ENCODE measurements at places on chromosomes 11 and 22.

DNA sequence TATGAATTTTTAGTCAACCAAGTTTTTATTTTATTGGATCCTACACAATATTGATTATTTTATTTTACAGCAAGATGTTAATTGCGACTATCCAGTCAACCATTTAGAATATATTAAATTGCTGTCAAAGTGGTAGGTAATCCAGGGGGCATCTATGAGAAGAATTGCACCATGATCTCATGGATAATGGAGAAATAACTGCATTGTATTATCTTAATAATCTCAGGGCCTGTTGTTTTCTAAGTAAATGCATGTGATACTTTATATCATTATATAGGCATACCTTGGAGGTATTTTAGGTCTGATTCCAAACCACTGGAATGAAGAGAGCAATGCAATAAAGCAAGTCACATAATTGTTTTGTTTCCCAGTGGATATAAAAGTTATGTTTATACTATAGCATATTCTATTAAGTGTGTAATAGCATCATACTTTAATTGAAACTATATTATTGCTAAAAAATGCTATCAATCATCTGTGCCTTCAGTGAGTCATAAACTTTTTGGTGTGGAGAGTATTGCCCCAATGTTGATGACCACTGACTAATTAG is 595.4 kb upstream of the CHORDC1 start:
- DNase-seq: no peak

- no peak for DNase-seq
Measured at GRCh38 chr11:7514099-7514591, 346 bp downstream of the PPFIBP2 start.

DNA sequence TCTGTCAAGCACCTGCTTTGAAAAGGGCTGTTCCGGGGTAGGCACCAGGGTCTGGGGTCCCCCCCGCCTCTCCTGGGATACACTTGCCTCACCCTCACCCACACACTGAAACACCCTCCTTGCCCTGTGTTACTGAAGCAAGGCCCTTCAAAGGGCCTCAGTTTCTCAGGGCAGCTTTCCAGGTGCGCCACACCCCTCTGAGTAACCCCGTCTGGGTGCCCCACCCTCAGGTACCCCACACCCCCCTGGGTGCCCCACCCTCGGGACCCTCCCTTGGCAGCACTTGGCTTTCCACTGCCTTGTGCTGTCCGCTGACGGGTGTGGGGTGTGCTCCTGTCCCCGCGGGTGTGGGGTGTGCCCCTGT is 413.6 kb downstream of the TBC1D22A start:
- no peak for DNase-seq

- no peak for DNase-seq
Measured at GRCh38 chr11:8069771-8070170, 11.2 kb upstream of the TUB start.

GRCh38 chr11:61028135-61028729 is 56.8 kb downstream of the CD6 start:
- DNase-seq: no peak

- DNase-seq: no peak
Measured at GRCh38 chr11:10856689-10857458, 979 bp downstream of the ZBED5 start.

- DNase-seq: no peak
Measured at GRCh38 chr22:23696326-23696851, 5.6 kb downstream of the RGL4 start.

- no peak for DNase-seq
Measured at GRCh38 chr11:85737738-85738137, 51.7 kb upstream of the CCDC89 start.

GRCh38 chr11:71485063-71485399 is 32.0 kb downstream of the NADSYN1 start:
- DNase-seq: no peak

GRCh38 chr22:17435375-17435774 is 66.1 kb downstream of the CECR2 start:
- no peak for DNase-seq

DNA sequence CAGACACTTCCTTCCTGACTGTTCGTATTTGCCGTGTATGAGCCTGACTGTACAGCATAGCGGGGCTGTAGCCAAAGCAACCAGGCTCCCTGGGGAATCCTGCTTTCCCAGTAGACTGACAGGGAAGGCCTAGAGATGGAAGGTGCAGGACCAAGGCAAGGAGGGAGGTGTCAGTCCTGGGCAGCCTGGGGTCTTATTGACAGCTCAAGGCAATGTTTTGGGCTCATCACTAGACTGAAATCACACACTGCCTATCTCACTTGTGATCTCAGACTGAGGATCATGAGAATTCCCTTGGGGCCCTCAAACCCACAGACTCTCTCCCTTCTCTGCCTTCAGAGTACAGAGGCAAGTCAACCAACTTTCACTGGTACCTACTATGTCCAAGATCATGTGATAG is 346.8 kb upstream of the NARS2 start:
- DNase-seq: no peak

GRCh38 chr22:44246615-44247326 is 66.0 kb downstream of the SHISAL1 start:
- no peak for DNase-seq
